Fibroblast of skin of scalp (primary cell): ENCODE measurements at places on chromosomes 2 and 18.

- no peak for DNase-seq
These were observed 270.5 kb upstream of the MEIS1 start for GRCh38 chr2:66164470-66164869.

GRCh38 chr2:72755647-72756423 is 70.0 kb downstream of the EXOC6B start:
- DNase-seq = peak; percentile 9

DNA sequence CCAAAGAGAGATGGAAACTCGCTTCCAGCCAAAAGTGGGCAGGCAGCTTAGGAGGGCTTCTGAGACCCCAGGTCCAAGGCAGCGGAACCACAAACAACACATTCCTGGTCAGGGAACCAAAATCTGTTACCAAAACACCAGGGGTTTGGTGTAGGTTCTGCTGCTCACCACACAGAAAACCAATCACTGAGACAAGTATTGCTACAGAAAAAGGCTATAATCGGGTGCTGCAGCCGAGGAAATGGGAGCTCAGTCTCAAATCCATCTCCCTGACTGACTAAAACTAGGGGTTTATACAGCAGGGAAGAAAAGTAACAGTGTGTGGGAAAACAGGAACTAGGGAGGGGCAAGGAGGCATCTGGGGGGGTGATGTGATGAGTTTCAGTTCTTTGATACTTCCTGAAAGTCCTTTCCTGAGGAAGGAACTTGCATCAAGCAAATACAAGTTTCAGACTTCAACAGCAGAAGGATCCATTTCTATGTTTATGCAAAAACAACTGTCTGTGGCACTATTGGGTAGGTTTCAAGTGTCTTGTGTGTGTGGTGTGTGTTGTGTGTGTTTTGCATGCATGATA is 108.0 kb downstream of the FAM168B start:
- no peak for DNase-seq

DNA sequence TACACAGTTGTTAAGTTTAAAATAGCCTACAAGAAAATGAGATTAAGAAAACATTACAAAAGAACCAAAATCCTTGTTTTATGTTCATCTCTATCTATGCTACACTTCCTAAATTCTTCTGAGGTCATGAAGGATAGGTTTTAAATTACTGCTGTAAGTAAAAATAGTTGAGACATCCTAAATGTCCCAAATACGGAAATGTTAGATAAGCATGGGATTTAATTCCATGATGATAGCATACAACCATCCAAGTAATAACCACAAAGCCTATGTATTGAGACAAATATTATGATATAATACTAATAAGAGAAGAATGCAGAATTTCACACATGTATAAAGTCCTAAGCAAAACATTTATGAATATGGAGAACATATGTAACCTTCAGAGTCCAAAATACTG is 34.1 kb downstream of the PIEZO2 start:
- peak; percentile 87 for DNase-seq

GRCh38 chr2:64380853-64381527 is 73.0 kb upstream of the LGALSL start:
- no peak for DNase-seq

DNA sequence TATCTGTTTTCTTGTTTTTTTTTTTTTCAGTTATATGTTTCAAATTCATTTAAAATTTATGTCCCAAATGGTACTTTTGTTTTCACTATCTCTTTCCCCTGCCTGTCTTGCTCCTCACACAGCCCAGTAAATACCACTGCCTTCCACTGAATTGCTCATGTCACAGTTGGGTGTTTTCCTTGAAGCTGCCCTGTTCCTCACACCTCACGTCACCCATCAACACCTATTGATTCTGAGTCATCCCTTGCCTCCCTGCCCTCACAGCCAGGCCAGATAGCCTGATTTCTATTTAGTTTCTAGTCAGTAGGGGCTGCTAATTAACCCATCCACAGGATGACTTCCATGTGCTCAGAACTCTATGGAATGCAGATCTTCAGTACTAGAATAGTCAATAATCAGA is 25.3 kb downstream of the FSHR start:
- DNase-seq = no peak

DNA sequence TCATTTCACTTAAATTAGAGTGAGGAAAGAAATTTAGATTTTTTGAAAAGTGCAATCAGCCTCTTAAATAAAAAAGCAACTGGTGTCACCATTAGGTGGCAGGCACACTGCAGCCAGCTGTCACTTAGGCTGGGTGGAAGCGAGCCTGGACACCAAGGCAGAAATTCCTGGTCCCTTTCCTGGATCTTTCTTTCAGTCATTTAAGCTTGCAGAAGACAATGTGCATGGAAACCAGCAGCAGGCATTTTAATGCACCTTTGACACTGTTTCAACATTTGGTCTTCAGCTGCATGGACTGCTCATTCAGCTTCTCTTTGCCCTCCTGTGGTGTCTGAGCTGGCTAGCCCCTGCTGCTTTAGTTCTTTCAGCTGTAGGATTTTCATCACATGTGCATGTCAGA is 61.0 kb downstream of the AQP4 start:
- DNase-seq = no peak
